A549 treated with ZK216348 at 1 μM for 4 hours (cell line): ENCODE measurements at places on chromosomes 1 and 21. TPM values are rescaled to one million over a fixed set of nuclear protein-coding genes. Genes with fewer than 3 reads are reported as not detected.

The SIM2 gene
- total RNA-seq, result 6.9 to 9.2 TPM (median 8.1 TPM) in 5 replicates

The LDLRAP1 gene
- 6.2 to 11.0 TPM (median 10.4 TPM) in 5 replicates for total RNA-seq

The GPR37L1 gene
- total RNA-seq, result 0.13 to 0.18 TPM (median 0.15 TPM) in 5 replicates

The S100A7 gene
- total RNA-seq, result not detected in 5 replicates

The LSM10 gene
- 30.6 to 46.9 TPM (median 45.1 TPM) in 5 replicates for total RNA-seq

The ARMH1 gene
- 0.38 to 1.1 TPM (median 0.65 TPM) in 5 replicates for total RNA-seq
